CD8-positive, alpha-beta memory T cell (primary cell): ENCODE measurements at places on chromosomes 1 and 21. TPM values are rescaled to one million over a fixed set of nuclear protein-coding genes. Genes with fewer than 3 reads are reported as not detected.

The RIMKLA gene
- 1.4 TPM for total RNA-seq

The OR2L13 gene
- not detected for total RNA-seq

The OR2M7 gene
- total RNA-seq = not detected

The CHTOP gene
- 95.9 TPM for total RNA-seq

DNA sequence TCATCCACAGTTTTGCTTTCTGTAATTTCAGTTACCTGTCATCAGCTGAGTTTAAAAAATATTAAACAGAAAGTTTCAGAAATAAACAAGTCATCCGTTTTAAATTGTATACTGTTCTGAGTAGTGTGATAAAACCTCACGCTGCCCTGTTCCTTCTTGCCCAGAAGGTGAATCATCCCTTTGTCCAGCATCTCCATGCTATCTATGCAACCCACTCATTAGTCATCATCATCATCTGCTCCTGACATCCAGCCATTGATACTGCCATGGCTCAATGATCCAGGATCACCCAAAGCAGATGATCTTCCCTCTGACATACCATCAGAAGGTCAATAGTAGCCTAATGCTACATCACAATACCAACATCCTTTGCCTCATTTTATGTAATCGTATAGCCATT is 198.3 kb downstream of the SLC44A5 start:
- no peak for DNase-seq

DNA sequence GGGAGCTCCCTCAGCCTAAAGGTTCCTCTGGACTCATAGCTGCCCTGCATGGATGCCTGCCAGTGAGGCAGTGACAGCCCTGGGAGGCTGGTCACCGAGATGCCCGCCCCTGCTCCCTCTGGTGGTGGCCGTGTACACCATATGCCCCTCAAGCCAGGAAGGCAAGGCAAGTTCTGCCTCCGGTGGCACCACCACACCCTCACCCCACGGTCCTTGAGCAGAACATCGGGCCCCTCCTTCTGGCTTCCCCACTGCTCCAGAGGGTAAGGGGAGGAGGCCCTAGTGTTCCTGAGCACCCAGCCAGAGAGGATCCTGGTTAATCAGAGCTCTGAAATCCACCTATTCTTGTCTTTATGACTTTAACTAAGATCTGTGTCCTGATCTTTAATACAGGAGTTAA is 1.5 kb upstream of the S100A14 start:
- DNase-seq = peak; percentile 61

DNA sequence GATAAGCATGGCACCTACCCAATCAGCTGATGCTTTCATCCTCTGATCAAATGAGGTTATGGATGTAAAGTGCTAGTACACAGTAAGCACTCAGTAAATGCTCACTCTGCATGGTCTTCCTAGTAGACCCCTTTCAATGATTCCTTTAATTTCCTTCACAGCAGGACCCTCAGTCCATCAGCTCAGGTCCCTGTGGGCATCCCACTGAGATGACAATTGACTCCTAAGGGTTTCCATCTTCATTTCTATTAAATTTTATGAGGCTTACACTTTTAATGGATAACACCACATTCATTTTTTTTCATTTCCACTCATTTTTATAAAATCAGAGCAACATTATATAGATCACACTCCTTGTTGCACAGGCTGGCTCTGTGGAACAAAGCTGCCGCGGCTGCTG is 12.8 kb downstream of the RHOU start:
- no peak for DNase-seq

GRCh38 chr1:214537219-214537618 is 14.2 kb downstream of the PTPN14 start:
- DNase-seq = no peak
